CD8-positive, alpha-beta T cell (primary cell): ENCODE measurements at places on chromosomes 3 and 15.

GRCh38 chr15:68207176-68207935 lies 2.2 kb upstream of the CALML4 start:
- DNase-seq, result no peak

DNA sequence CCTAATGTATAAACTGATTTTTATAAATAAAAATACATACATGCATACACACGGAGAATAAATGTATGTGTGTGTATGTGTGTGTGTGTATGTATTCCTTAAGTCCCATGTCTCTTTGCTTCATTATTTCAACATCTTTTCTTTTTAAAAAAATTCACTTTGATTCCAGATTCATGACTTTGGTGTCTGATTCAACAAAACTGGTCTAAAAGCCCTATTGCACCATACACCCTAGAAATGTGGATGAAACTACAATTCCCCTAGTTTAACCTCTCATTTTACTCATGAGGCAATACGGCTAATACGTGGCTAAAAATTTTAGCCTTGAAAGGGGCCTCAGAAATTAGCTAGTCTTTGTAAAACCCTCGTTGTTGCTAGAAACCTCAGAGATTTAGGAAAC lies 228.1 kb downstream of the ADAMTS9 start:
- no peak for DNase-seq

DNA sequence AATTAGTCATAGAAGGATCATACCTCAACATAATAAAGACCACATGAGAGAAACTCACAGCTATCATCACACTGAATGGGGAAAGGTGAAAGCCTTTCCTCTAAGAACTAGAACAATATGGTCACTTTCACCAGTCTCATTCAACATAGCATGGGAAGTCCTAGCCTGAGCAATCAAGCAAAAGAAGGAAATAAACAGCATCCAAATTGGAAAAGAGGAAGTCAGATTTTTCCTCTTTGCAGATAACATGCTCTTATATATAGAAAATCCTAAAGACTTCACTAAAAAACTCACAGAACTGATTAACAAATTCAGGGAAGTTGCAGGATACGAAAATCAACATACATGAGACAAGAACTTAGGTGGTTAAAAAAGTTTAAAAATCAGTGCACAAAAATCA lies 24.7 kb downstream of the MAP3K13 start:
- no peak for DNase-seq

DNA sequence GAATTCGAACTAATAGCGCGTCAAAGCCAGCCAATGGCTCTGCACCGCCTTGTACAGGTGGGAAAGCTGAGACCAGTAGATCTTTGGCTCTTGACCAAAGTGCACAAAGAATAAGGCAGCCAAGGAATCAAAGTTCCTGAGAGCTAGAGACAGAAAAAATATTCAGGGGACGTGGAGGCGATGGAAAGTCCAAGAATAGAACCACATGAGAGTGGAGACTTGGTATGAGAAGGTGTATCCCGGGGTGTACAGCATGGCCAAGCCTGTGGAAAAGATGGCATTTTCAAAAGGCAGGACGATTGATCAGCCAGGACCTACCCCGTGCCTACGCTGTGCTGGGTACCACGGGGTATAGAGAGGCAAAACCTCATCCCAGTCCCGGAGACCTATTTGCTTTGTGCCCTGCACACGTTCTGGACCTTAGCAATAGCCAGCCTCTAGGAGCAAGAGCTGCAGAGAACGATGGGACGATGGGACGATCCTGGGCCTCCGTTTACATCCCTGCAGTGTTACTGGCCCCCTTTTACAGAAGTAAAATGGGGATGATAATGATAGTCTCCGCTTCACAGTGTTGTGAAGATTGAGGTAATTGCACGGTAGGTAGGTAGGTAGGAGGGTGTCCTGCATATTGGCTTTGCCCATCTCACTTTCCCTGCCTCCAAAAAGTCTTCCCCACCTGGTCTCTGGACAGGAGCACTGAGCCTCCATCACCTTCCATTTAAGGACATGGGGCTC lies 583 bp upstream of the RBSN start:
- DNase-seq, result no peak

DNA sequence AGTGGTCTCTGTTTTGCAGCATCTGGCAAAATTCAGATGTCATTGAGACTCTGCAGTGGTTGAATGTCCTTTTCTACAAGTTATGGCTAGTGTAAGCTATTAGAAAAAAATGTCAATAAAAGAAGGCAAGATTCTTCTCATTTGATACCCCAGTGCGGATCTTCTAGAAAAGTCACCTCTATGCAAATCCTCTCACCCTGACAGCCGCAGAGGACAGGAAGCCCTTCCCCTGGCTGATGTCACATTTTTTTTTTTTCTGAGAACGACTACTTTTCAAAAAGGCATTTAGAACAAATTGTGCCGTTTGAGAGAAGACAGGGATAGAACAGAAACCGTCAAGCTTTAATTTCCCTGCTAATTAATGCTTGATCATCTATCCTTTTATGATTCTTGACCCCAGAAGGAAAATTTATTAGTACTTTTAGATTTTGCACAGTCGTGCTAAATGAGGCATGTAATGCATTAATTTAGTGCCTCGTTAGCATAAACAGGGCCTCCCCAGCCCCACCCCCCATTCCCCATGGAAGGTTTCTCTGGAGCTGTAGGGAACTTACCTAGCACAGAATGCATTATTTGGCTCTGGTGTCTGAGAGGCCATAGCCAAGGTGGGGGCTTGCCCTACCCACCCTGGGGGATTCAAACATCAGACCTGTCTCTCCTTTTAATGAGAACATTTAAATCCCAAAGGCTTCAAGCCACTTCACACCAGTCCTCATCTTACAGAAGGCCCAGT lies 183.8 kb downstream of the OPA1 start:
- DNase-seq, result no peak

DNA sequence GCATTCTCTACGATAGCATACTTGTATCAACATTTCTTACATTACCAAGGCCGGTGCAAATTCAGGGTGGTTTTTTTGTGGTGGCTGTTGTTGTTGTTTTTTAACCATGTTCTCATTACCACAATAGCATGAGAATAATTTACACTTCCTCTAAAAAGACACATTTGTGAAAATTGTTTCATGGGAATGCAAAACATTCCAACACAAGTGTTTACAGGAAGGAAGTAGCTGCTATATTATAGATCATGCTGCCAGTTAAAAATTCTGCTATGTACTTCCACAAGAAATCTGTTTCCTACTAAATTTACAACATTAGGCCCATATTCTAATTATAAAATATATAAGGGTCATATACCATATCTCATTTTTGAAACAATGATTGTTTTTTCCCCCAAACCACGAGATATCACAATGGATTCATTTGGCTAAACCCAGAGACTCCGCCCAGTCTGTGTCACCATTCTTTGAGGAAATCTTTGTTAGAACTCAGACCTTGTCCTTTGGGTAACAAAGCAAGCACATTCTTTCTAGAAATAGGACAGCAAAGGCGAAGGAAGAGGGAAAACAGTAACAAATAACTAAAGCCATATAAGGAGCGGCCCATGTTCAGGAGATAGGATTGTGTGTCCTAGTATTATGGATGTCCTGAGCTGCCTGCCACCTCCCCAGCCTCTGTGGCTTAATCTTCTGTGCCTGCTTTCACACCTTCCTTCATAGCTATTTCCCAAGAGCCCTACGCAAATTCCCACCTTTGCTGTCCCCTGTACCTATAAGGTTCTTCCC lies 60.1 kb downstream of the UACA start:
- DNase-seq, result no peak

DNA sequence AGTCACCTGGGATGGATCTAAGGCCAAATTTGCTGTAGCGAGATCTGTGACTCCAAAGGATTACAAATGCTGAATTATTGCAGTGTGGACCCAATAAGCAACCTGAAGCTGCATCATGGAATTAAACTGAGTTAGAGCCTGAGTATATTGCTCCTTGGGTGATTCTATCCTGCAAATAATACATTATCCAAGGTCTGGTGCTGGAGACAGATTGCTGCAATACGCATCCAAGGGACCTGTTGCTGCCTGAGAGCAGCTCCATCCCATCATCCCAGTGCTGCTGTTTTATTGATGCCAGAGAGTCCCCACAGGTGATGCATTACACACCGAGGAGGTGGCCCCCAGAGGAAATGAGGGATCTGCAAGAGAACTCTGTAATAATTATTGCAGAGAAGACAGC lies 31.6 kb upstream of the PCSK6 start:
- no peak for DNase-seq

- no peak for DNase-seq
Measured at GRCh38 chr3:174973465-174973864, 114.3 kb downstream of the NAALADL2 start.

DNA sequence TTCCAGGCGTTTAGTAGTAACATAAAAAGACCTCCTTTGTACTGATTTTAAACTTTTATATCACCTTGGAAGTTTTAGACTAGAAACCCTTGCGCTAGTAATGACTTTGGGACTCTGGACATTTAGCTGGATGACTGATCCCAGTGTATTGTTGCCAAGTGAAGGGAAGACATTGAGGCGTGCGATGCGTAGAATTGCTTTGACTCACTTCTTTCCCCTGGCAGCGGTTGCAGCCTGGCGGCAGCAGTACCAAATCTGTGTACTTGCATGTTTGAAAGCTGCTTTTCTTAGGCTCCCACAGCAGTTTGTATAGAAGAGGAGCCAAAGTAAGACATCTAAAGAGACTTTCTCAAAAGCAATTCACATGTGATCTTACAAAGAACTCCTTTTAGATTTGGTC lies 151.6 kb downstream of the BBX start:
- DNase-seq, result no peak

DNA sequence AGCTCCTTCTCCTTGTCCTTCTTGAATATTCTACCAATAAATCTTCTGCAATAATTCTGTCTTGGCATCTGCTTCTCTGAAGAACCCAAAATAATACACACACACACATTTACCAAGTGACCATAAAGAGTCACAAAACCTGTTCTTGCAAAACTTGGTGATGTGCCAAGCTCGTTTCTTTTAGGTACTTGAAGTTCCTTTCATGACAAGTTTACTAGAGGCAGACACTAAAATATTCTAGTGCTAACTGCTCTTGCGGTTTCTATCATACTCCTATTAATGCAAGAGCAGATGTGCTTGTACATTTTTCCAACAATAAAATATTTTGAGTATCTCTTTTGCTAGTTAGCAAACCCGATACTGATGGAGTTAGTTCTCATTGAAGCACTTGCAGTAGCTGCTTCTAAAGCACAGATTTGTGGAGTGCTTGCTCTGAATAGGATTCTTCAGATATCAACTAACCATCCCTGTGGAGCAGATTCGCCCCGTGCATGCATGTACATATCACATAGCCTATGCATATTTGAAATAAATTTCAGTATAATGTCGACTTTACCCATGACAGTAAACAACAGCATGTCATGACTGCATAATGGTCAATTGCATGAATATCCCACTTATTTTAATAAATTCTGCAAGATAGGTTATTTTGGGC lies 23.2 kb downstream of the HHLA2 start:
- DNase-seq, result no peak

DNA sequence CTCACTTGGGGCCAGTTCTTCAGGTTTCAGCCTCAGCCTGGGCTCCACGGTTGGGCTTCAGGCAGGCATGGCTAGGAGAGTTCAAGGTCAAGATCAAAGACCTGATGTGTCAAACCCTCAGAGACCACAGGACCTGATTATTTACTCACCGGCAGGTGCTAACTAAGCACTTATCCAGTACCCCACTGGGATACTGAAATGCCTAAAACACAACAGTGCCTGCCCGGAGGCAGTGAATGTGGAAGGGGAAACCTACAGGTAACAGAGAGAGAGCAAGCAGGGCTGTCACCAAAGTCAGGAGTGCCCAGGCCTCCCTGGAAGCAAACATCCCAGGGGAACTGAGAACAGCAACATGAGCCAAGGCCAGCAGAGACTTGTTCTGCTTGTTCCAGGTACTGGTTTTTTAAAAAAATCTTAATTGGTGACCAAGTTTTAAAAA lies 6.7 kb downstream of the IDH2 start:
- DNase-seq, result no peak

GRCh38 chr3:128382221-128382807 lies 84.4 kb downstream of the DNAJB8 start:
- no peak for DNase-seq

- no peak for DNase-seq
Measured at GRCh38 chr3:71423151-71423906, 160.2 kb downstream of the FOXP1 start.

DNA sequence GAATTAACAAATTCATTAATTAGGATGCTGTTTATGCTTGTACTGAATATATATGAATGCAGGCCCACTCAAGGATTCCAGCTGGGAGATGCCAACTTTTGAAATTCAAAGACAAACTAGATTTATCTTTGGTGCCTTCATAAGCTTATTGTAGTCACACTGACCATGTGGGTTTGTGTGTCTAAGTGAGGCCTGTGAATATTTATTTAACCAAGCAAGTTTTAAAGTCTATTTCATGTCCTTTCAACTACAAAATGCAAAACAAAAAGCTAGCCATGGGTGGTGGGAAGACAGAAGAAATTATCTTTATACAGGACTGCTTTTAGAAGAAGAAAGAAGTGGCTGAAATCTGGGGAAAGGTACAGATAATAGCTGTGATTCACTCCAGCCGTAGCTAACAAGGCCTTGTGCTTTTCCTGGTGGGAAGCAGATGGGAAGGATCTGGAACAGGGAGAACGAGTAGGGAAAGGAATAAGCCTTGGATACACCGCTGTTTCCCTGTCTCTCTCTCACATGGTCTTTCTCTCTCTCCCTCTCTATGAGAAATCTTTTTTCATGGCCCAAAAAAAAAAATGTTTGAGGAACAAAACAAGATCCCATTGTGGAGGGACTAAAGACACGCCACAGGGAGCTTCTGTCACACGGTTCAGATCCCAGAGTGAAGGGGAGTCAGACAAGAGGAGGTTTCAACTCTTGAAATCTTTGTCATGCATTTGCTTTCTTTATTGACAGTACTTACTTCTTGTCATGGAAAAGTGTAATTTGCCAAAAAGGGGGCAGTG lies 225.5 kb downstream of the RORA start:
- no peak for DNase-seq

DNA sequence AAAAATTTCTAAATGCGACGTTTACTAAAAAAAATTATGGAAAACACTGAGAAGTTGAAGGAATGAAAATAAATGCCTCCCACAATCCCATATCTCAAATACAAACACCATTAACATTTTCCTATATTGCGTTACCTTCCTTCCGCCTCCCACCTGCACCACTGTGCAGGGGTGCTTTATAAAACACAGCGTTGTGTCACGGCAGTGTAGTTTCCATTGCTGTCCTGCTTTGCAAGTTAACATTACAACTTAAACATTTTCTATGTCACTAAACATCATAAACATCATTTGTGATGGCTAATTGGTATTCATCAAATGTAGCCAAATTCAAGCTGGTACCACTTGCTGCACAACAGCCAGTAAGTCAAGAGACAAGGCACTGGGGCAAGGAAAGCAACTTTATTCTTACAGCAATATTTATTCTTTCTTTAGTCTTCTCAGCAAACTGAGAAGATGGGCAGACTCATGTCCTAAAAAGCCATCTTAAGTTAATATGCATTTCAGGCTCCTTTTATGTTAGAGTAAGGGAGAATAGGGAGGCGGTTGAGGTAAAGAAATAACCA lies 12.3 kb upstream of the FETUB start:
- DNase-seq, result no peak

- no peak for DNase-seq
Measured at GRCh38 chr3:170436697-170437096, 18.0 kb downstream of the CLDN11 start.

GRCh38 chr3:78249294-78249693 lies 1209.4 kb downstream of the ROBO2 start:
- DNase-seq, result no peak

- no peak for DNase-seq
Measured at GRCh38 chr15:72538931-72539330, 64.8 kb downstream of the ARIH1 start.
